Activated CD4-positive, alpha-beta T cell treated with anti-CD3 and anti-CD28 coated beads, Interleukin-2, amount 10 ng/mL, durations not matched to agents 7 days and 5 days (primary cell): ENCODE measurements at places on chromosomes 7 and 10. TPM values are rescaled to one million over a fixed set of nuclear protein-coding genes. Genes with fewer than 3 reads are reported as not detected.

- peak; percentile 92 for DNase-seq
These were observed 32.1 kb downstream of the JCAD start for GRCh38 chr10:30027057-30028005.

DNA sequence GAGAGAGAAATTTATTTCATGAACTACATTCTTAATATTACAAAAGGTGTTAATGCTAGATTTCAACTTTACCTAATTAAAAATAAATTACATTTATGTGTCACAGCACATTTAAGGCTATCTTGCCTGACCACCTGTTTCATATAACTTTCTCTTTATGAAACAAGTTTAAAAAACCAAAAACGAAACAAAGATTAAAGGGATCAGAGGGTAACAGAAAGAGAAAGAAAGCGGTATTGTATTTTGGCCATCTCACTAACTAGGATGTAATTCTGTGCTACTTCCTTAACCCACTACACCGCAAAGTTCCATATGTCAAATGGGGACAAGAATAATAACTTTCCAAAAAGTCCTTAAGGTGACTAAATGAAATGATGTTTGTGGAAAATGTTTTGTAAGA lies 6.3 kb upstream of the RHOBTB1 start:
- no peak for DNase-seq

DNA sequence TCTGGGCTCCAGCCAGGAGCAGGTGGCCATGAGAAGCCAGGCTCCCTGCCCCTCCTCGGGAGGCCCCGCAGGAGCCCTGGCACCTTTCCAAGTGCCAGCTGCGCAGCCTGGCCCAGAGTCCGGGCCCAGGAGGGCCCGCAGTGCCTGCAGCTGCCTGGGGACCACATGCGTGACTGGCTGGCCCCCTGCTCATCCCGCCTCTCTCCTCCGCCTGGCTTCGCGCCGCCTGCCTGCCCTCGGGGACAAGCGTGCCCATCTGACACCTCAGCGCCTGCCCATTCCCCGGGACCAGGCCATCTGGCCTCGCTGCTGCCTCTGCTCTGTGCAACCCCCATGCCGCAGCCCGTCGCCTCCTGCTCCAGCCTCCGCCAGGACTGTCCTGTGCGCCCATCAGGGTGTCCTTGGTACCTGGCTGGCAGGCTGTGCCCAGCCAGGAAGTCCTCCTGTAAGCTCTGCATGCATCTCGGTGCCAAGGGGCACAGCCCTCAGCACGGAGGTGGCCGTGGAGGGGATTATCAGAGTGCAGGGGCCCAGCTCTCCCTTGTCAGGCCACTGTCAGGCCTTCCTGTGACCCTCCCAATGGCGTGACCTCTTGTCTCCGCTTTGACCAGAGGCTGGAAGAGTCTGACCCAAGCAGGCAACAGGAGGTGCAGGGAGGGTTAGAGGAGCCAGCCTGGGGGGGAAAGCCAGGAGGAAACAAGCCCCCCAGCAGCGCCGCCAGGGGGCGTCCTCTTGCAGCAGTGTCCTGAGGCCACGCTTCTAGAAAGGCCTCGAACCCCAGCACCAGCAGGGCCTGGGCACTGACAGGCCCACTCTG lies 50.5 kb downstream of the TMEM209 start:
- no peak for DNase-seq

PVRIG gene
- total RNA-seq, result 61.2 TPM

HERC4 gene
- 53.8 TPM for total RNA-seq

SERPINE1 gene
- 0.05 TPM for total RNA-seq

TBXAS1 gene
- total RNA-seq, result 8.8 TPM

DNA sequence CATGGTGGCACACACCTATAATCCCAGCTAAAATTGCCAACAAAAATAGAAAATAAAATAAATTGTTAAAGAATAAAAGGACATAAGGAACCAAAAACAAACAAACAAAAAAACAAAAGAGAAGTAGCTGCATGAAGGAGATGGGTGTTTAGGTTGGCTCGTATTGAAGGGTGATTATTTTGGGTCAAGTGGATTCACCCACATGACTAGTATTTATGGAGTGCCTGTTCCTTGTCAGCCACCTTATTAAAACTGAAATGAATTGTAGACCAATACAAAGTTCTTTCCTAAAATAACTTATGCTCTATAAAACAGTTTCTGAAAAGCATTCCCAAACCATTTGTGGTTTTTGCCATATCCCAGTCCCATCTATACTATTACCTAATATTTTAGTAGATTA lies 138.7 kb downstream of the BTAF1 start:
- DNase-seq, result no peak

GRCh38 chr10:92758594-92758993 lies 68.8 kb downstream of the HHEX start:
- no peak for DNase-seq

SORCS3 gene
- total RNA-seq, result not detected

GRCh38 chr7:33143996-33144718 lies 14.8 kb downstream of the BBS9 start:
- no peak for DNase-seq

- DNase-seq, result no peak
These were observed 14.1 kb downstream of the TRPV6 start for GRCh38 chr7:142871260-142872105.

TMEM26 gene
- not detected for total RNA-seq

GRCh38 chr10:26093229-26093628 lies 123.3 kb upstream of the GAD2 start:
- no peak for DNase-seq

PMS2 gene
- 24.0 TPM for total RNA-seq

GRCh38 chr7:69537691-69538090 lies 60.6 kb upstream of the AUTS2 start:
- no peak for DNase-seq

WAPL gene
- 50.3 TPM for total RNA-seq

DNA sequence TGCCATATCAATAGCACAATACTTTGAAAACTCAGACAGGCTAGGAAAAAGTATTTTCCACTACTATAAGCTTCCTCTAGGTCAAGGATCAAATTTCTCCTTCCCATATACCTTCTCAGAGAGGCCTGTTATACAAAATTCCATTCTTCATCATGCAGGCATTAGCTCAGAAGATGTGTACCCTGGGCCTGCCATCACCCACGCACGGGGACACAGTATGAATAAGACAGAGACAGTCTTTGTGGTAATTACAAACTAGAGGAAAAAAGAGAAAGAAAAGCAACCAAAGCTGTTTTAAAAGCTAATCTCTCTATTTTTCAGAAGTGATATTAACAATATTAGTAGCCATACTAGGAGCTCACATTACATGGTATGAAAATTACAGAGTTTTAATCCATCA lies 236.8 kb upstream of the AOAH start:
- no peak for DNase-seq

DNA sequence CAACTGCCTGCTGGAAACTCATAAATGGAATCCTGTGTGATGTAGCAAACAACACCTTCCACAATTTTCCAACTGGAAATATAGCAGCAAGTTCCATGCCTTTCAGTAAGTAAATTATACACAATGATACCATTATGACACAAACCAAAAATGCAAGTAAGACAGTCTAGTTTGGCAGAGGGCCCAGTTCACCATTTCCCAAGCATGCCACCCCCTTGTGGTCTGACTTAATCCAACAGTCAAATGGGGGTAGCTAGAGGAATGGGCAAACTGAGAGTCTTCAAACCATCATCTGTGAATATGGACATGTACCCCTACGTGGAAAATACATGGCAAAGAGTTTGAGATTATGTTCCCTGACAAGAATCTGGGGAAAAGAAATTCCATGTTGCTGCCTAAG lies 137.6 kb upstream of the VWC2 start:
- no peak for DNase-seq

ELN gene
- total RNA-seq, result not detected

DNA sequence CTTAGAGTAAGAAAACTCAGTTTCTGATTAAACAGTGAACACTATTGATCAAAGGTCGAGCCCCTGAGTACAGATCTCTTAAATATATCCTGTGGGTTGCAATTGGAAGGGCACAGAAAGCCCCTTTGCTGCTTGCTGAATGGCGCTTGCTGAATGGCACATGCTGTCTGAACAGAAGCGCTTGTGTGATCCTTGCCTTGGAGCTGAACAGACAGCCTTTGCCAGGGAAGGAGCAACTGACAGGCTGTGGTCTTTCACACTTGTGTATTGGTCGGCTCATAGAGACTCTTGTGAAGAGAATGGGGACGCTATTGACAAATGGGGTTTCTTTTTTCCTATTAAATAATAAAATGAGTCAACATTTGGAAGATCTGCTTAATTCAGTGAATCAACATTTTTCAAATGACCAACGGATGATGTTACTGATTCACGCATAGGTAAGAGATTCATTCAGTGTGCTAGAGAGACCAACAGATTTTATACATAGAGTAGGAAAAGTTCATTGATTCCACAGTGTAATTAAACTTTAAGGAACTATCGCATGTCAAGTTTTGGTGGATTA lies 99.4 kb upstream of the TNS3 start:
- DNase-seq, result no peak

DNA sequence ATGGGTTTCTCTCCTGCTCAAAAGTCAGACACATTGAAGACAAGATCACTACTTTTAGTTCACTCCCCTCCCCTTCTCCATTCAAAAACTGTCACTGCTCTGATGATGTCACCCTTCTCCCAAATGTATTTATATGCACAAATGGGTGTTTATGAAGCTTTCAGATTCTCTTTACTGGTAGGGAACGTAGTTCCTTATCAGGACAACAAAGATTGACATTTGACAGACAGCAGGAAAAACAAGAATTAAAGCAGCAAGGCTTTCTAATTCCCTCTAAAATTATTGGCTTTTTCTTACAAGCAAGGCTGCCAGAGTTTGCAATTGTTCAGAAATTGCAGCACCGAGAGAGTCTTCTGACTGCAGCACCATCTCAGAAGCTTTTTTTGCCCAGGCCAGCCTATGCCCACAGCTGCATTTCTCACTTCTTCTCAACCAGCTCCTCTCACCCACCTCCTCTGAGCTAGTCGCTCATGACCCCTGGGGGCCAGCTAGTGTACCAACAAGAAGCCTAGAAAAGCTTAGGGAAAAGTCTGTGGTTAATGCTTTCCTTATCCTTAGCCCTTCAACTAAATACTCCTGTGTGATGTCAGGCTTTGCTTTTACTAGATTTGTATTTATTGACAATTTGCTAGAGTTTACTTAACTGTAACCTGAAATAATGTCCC lies 265.1 kb downstream of the HTR7 start:
- DNase-seq, result no peak

DNA sequence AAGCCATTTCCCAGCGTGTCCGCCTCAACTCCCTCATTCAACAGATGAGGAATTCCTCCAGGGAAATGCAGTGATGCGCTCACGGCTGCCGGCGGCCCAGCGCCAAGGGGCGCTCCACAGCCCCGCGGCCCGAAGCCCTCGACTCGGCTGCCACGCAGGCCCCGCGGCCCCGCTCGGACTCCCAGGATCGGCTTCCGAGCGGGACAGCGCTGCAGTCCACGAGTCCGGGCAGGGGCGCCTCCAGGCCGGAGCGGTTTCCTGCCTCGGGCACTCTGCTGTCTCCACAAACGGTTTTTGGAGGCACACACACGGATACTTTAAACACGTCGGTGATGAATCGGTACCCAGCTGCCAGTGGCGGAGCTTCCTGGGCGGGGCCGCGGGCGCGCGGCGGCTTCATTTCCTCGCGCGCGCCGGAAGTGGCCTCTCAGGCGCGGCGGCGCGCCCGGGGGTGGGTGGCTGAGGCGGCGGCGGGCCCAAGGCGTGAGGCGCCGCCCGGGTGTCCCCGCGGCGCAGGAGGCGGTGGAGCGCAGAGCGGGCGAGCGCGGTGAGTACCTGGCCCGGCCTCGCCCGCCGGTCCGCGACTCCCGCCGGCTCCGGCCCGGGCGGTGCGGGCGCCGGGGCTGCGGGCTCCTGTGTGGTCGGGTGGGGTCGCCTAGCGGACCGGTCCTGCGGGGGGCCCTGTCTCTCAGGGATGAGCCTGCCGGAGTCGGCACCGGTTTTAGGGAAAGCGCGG lies at the start of gene CSGALNACT2:
TSS of gene CSGALNACT2 (plus strand) at position 425 of the 736 bp plus-strand sequence. CDS start 16,705 bp downstream, outside the sequence.
- peak; percentile 90 for DNase-seq

GRCh38 chr7:26397796-26398426 lies 106.2 kb downstream of the SNX10 start:
- DNase-seq, result no peak

DNA sequence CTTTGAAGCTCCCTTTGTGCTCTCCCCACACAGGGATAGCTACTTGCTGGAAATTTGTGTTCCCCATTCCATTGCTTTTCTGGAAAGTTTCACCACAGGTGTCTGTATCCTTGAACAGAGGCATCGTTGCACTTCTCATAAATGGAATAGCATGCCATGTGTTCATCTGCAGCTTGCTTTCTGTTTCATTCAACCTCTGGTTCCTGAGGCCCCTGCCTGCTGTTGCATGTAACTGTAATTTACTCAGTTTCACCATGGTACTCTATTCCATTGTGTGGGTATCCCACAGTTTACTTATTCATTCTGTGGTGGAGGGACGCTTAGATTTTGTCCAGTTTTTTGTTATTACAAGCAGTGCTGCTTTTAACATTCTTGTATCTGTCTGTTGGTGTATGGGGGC lies 32.0 kb downstream of the EEPD1 start:
- DNase-seq, result no peak

MMP21 gene
- total RNA-seq, result 0.10 TPM

GRCh38 chr10:47361293-47361692 lies 13.1 kb downstream of the RBP3 start:
- peak; percentile 33 for DNase-seq

- DNase-seq, result no peak
These were observed 106.8 kb downstream of the MBL2 start for GRCh38 chr10:52665821-52666220.

- DNase-seq, result no peak
These were observed 57.6 kb downstream of the CCDC71L start for GRCh38 chr7:106603346-106603745.

DNA sequence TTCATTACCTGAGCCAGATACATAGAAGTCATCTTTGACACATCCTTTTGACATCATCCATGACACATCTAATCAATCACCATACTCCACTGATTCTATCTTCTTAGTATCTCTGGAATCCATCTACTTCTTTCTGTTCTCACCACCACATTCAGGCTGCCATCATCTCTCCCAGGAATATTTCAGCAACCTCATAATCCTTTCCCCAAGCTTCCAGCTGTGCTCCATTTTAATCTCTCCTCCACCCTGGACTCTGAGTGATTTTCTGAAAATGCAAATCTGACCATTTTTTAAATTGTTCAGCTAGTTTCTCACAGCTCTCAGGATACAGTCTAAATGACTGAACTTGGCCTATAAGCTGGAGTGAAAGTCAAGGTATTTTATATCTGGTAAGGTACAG lies 2.5 kb upstream of the BTRC start:
- no peak for DNase-seq

EBF3 gene
- total RNA-seq, result not detected

GRCh38 chr10:122352817-122353525 lies 21.5 kb upstream of the PLEKHA1 start:
- no peak for DNase-seq

GRCh38 chr7:110307776-110308175 lies 783.2 kb upstream of the LRRN3 start:
- no peak for DNase-seq

BEND7 gene
- total RNA-seq, result not detected
